ENCODE measurements at places on chromosomes 5 and 9.

GRCh38 chr9:34375901-34376595 is 650 bp downstream of the MYORG start:
- DNase-seq: no peak

- peak; percentile 59 for DNase-seq
Observed at GRCh38 chr5:88518131-88519016, 249.7 kb upstream of the TMEM161B start.

GRCh38 chr5:27911216-27911615 is 872.8 kb upstream of the CDH9 start:
- DNase-seq: no peak

GRCh38 chr9:33917036-33917435 is 100.1 kb downstream of the UBE2R2 start:
- DNase-seq: no peak

- no peak for DNase-seq
Observed at GRCh38 chr9:68981789-68982188, 32.1 kb downstream of the PRKACG start.

GRCh38 chr9:111659691-111660090 is 1.7 kb upstream of the GNG10 start:
- DNase-seq: no peak

DNA sequence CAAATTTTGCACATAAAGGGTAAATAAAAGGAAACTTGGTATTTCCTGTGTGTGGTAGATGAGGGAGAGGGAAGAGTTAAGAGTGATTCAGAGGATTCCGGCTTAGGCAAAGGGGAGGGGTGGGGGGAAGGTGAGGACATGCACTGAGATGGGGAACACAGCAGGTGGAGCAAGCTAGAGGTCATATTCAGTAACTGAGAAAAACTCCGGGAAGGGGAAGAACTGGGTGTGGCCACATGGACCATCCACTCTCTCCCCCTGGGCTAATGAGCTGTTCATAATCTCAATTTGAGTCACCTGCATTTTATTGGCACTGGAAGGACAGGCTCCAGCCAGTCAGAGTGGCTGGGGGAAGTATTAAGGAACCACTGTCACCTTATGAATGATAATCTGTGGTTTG is 45.1 kb upstream of the UGCG start:
- DNase-seq: peak; percentile 50

DNA sequence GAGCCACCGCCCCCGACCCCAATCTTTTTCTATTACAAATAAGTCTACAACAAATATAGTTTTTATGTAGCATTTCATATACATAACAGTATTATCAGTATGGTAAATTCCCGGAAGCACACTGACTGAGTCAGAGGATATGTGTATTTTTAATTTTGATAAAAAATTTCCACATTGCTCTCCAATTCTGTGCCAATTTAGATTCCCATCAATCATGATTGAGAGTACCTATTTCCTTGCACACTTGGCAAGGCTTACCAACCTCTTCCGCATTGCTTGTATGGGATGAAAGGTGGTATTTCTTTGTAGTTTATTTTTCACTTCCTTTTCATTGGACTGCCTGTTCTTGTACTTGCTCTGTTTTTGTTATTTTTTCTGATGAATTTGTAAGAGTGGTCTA is 204.6 kb downstream of the RFX3 start:
- DNase-seq: no peak

- no peak for DNase-seq
Observed at GRCh38 chr5:58620336-58620735, 37.5 kb downstream of the RAB3C start.

- DNase-seq: no peak
Observed at GRCh38 chr5:2260211-2261003, 377.7 kb upstream of the IRX4 start.

DNA sequence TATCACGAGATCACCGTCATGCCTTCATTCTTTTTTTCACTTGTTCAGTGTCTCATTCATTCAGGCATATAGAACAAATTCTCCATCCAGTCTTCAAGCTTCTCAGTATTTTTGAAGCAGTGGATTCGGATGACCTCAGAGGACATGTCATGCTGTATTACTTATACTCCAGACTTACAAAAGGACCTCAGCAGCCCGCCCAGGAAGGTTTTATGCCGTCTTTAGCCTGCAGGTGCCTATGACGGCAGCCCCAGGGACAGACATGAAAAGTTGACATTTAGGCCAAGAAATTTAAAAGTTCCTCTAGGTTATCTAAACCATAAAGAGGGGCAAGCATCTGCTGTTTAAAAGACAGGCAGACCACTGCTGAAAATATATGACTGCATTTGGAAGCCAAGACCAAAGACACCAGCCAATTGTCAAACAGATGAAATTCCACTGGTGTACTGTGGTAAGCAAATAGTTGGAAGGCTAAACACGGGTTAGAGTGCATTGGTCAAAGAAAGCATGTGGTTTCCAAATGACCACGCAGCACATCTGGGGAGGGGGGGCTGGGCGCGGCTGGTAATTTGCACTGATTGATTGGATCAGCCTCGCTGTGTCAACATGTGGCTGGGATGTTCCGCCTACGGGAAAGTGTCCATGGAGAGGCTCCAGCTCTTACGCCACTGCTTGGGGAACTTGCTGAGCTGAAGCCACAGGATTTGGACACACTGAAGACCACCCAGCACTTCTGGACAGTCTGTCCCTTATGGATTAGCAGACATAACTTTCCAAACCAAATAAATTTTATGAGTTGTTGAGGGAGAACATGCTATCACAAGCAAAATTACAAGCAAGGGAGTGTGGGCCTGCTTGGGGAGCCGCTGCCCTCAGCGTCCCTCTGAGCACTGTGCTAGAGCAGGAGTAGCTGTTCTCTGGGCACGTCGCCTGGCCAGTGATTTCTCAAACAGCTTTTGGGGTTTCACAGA is 173.6 kb downstream of the FANCC start:
- peak; percentile 66 for DNase-seq

GRCh38 chr9:35718721-35719511 is 13.1 kb downstream of the TLN1 start:
- no peak for DNase-seq

DNA sequence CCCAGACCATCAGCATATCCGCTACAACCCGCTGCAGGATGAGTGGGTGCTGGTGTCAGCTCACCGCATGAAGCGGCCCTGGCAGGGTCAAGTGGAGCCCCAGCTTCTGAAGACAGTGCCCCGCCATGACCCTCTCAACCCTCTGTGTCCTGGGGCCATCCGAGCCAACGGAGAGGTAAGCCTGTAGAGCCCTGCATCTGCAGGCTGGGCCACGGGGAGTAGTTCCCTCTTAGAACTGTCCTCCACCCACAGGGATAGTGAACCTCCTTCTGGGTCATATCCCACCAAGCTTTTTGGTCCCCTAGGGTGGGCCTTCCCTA is 569 bp downstream of the GALT start:
- no peak for DNase-seq

DNA sequence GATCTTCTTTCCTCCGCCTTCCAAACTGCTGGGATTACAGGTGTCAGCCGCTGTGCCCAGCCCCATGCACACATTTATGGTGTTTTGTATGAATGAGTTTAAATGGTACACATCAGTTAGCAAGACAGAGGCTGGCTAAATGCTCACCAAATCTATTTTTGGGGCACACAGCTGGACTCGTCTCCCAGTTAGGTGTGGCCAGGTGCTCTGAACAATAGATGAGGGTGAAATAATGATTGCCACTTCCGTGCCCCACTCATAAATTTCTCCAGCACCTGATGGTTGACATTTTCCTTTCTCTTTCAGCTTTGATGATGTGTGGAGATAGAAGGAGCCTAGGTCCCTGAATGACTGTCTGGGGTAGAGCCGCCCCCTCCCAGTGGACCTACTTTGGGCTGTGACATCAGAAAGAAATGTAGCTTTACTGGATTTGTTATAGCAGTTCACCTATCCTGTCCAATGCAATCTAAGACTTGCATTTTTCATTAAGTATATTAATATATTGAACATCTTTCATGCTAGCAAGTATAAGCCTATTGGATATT is 8.6 kb upstream of the RAPGEF1 start:
- no peak for DNase-seq

DNA sequence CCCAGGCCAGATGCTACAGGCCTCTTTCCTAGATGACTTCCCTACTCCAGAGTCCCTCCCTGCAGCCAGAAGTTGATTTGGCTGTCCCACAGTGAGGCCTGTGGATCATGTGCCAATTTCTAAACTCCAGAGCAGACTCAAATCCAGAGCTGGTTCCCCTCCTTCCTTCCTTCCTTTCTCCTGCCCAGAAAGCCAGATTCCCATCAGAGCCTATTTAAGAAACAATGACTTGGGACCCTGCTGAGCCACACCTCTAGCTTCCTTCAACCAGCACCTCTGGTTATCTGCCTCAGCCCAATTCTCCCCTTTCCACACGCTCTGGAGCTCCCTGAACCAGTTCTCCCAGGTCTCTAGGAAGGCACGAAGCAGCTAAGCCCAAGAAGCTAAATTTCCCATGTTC is 7.2 kb downstream of the FAM219A start:
- DNase-seq: no peak

GRCh38 chr9:14366076-14366475 is 52.1 kb upstream of the NFIB start:
- peak; percentile 99 for DNase-seq

DNA sequence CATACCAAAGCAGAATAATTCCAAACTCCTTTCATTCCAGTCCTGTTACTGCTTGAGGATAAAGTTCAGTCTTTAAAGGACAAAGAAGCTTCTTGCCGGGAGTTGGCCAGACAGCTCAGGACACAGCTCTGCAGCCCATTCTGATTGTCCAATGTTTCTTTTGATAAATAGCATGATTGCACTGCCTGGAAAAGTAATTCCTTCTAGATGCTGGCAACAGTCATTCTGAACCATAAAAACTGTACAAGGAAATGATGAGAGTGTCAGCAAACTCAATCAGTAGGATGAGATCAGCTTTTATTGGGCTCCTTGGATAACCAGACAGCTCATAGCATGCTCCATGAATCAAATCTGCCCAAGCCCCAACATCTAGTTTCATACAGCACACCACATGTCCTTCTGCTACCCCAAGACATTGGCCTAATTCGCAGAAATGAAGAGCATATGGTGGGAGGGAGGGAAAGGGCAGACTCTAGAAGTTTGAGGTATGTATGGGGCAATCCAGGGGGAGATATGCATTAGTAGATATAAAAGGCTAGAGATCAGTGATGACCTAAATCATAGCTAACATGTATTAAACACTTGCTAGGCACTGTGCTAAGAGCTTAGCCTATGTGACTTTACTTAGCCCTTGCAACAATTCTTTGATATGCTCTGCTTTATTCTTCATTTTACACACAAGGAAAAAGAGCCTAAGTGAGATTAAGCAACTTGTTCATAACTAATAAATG is 219.9 kb upstream of the NREP start:
- peak; percentile 69 for DNase-seq

- DNase-seq: peak; percentile 72
Observed at GRCh38 chr5:140351609-140352334, 5.4 kb upstream of the HBEGF start.

DNA sequence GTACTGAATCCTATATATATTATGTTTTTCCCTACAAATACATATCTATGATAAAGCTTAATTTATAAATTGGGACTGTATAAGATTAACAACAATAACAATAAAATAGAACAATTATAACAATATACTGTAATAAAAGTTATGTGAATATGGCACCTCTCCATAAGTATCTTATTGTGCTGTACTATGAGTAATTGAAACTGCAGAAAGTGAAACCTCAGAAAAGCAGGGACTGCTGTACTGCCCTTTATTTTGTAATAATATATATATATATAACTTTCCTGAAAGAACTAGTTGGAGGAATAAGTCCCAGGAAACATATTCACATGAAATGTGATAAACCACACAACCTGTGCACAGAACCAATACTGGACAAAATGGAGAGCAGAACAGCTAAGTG is 77.3 kb downstream of the PAM start:
- DNase-seq: no peak

- DNase-seq: no peak
Observed at GRCh38 chr5:55313870-55314617, 6.3 kb downstream of the MTREX start.
